SIG-M5 (cell line): ENCODE measurements at places on chromosomes 5 and 9.

DNA sequence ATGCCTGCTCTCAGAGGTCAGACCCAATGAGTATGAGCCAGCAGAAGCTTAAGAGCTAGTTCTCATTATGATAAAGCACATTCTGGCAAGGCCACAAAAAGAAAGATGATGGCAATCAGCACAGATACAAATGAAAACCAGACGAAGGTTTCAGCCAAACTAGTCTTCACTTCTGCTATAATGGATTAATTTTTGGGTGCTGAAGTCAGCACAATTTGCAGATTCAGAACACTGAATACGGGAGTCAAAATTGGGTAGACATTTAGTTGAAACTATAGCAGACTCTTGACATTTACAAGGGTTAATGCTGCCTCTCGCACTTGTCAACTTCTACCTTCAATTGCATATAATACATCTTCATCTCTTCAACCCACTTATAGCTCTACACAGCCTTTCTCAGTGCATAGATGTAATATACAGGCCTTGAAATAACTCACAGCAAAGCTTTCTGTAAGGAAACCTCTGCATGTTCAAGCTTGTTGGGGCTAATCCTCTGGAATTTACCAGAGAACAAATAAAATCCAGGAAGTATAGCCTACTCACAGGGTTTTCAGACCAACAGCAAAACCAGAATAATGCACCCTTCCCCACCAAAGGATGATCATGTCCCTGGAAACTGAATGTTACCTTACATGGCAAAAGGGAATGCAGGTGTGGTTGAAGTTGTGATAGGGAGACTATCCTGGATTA is 77.1 kb downstream of the BAAT start:
- no peak for DNase-seq

GRCh38 chr9:110825950-110826349 is 157.4 kb downstream of the MUSK start:
- no peak for DNase-seq

- DNase-seq: no peak
Observed at GRCh38 chr5:137328991-137329390, 170.1 kb downstream of the SPOCK1 start.

GRCh38 chr9:3246241-3246640 is 279.6 kb downstream of the RFX3 start:
- DNase-seq: no peak

- DNase-seq: no peak
Observed at GRCh38 chr5:74919487-74919886, 53.3 kb upstream of the FAM169A start.

DNA sequence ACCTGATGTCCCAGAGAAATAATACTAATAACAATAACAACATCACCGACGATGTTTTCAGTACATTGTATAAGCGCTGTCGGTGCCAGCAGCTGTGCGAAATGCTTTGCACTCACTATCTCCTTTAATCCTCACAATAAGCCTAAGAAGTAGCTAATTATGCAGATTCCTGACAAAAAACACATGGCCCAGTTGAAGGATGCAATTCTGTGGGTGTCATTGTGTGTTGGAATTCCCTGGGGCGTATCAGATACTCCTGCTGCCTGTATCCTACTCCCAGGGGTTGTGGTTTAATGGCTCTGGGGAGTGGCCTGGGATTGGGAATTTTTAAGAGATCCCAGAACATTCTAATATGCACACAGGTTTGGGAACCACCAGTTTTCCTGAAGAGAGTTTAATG is 154.0 kb downstream of the RGS3 start:
- no peak for DNase-seq

DNA sequence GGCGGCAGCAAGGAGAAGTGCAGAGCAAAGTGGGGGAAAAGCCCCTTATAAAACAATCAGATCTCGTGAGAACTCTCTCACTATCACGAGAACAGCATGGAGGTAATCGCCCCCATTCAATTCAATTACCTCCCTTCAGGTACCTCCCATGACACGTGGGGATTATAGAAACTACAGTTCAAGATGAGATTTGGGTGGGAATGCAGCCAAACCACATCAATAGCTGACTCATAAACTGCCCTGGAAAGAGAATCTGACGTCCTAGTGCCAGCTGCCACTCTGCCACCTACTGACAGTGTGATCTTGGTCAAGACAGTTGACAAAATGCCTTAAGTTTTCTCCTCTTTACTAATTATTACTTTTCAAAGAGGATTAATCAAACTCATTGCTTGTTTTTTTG is 128.3 kb downstream of the GPBP1 start:
- no peak for DNase-seq

- no peak for DNase-seq
Observed at GRCh38 chr9:122392714-122393113, 21.9 kb downstream of the PTGS1 start.

DNA sequence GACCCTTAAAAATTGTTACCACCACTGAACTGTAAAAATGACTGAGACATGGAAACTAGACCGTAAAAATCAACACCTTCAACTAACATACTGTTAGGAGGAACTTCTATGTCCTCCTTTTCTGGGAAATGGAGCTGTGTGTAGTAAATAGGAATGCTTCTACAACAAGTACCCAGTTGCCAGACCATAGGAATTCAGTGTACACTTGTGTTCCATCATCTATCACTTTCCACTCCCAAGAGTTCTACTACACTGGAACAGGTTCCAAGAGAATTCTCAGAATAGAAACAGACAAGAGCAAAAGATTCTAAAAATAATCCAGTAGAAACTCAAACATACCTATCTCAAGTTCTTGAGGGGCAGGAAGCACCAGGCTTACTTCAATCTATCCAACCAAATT is 23.6 kb downstream of the UBAP2 start:
- no peak for DNase-seq

DNA sequence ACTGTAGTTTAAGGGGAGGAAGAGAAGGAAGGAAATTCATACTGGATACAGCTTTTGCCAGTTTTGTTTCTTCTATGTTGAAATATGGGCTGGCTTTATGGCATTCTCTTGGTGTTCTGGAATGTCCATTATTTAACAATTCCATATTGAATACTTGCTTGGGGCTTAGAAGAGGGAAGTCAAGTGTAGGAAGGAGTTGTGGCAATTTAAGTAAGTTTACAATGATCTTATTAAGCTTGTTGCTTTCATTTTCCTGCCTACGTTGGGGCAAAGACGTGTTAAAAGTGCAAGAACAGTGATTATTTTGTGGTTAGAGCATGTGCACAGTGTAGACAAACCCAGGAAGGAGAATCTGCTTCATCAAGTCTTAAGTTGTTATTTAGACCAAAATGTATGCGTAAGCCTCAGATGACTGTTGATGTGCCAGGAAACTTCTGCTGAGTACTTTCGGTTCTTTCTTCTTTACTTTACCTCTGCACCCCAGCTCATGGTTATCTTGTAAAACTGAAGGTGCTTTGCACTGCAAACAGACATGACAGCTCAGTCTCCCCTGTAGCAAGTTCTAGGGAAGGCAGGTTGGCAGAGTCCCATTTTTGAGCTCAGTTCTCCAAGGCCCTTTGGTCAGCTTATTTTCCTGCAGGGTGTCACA is 75.8 kb downstream of the F2RL2 start:
- no peak for DNase-seq

- DNase-seq: no peak
Observed at GRCh38 chr5:172505845-172506244, 51.5 kb upstream of the SH3PXD2B start.

DNA sequence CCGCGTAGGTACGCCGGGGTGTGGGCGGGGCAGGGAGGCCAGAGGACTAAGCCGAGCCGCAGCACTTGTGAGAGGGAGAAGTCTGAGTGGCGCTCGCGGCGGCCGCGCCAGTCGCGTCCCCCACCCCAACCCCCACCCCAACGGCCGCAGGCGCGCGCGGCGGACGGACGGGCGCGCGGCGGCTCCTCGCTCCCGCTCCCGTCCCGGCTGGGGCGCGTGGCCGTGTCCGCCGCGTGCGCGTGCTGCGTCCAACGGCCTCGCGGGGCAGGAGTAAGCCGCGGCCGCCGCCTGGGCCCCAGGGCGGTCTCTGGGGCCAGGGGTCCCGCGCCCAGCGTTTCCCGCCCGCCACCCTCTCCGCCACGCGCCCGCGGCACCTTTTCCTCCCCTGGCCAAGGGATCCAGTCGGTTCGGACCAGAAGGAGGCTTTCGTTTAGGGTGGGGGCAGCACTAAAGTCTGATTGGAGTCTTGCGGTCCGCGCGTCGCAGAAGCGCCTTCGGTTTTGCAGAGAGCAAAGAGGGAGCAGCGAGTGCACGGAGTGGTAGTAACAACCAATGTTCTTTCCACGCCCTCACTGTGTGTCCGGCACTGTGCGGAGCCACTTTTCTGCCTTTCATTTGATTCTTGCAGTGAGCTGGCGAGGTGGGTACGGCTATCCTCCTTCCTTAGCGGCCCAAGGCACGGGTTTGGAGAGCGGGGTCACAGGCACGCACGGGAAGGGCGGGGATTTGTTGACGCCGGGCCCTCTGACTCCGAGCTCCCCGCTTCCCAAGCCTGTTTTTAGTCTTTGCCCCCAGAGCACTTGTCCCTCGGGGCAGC is 483 bp downstream of the G3BP1 start:
- DNase-seq: no peak

GRCh38 chr9:1340390-1340789 is 290.2 kb downstream of the DMRT2 start:
- no peak for DNase-seq

- no peak for DNase-seq
Observed at GRCh38 chr5:10391130-10391529, 37.6 kb downstream of the MARCHF6 start.

- DNase-seq: no peak
Observed at GRCh38 chr5:11687498-11687897, 216.7 kb downstream of the CTNND2 start.

DNA sequence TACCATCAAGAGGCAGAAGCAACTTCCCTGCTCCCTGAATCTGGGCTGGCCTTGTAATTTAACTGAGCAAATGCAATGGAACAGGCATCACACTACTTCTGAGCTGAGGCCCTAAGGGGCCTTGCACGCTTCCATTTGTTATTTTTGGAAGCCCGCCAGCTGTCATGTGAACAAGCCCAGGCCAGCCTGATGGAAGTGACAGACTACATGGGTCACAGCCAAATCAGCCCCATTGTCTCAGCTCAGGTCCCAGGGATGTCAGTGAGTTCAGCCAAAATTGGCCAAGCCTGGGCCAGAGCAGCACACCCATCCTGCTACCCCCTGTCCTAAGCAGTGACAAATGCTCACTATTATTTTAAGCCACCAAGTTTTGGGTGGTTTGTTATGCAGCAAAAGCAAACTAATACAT is 72.8 kb downstream of the PRRT1B start:
- no peak for DNase-seq

DNA sequence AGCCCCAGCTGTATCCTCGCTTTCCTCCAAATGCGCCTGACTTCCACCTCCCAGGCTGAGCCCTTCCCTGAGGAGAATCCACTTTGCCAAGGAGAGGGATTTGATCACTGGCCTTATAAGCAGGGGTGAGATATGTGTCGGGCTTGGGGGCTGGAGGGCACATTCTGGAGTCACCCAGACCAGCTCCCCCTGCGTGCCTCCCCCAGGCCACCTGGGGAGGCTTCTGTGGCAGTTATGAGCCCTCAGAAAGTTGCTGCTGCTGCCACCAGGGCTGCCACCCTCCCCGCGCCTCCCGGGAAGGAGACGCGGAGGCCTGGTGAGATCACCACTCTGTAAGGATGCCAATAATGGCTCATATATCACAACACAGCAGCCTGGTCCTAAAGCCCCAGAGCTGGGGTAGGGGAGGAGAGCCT is 211.5 kb downstream of the PAPPA start:
- no peak for DNase-seq

DNA sequence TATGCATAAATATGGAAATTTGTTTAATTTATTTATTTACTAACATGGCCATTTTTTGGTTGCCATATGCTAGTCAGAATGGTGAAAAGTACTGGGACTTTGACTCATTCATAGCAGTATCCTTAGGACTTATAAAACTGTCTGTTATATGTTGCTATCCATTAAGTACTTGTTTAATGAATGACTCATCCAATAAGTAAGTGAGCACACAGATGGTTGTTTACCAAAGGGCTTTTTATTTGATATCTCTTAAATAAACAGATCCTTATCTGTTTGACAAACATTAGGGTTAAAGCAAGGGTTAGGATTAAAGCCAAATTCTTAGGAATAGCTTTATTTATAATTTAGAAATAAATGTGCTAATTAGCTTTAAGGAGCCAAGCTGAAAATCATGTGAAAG is 183.4 kb downstream of the FBXO4 start:
- no peak for DNase-seq

- DNase-seq: no peak
Observed at GRCh38 chr5:75558221-75558620, 46.5 kb downstream of the POLK start.

DNA sequence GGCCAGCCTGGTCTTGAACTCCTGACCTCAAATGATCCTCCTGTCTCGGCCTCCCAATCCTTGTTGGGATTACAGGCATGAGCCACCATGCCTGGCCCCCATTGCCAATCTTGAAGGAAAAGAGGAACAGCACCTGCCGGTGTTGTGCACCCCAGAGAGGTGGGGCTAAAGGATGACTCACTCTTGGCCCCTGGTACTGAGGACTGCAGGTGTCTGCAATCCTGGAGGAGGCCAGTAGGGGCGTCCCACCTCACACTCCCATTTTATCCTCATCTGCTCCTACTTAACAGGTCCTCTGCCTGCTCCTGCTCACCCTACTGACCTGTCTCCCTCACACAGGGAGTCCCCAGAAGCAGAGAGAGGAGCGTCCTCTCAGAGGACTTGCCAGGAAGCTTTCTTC is 390.4 kb downstream of the ARHGEF28 start:
- DNase-seq: no peak

DNA sequence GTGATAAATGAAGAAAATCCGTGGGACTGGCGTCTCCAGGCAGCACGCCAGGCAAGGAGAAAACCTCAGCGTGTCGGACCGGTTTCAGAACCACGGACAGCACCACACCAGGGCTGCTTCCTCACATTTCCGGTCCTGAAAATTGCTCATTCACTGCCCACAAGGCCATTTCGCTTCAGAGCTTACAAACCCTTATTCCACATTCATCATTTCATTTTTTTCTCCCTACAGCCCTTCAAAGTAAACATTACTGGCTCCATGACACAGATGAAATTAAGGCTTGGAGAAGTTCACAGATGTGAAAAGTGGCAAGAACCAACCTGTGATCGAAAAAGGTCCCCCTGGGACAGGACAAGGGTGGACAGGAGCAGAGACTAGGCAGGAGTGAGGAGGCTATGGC is 1.5 kb upstream of the GPRIN1 start:
- no peak for DNase-seq

GRCh38 chr5:39822020-39822419 is 397.2 kb upstream of the DAB2 start:
- no peak for DNase-seq

- DNase-seq: no peak
Observed at GRCh38 chr5:74608736-74609601, 31.6 kb downstream of the ENC1 start.

DNA sequence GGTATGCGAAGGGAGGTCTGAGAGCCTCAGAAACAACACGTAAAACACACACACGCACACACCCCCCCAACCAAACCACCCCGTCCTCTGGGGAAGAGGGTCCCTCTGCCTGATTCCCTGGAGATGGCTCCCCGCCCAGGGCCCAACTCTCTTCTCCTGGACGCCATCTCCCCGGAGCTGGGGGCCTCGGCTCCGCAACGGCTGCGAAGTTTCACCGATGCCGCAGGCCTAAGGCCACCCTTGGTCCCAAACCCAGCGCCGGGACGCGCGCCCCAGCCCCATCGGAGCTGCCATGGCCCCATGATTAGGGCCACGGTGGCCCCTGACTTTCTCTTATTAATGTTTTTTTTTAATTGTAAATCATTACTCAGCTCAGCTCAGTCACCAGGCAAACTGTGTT is 181.4 kb upstream of the TBCA start:
- no peak for DNase-seq
